ENCODE measurements at places on chromosomes 1 and 21.

GRCh38 chr1:157199421-157199755, 61.2 kb upstream of the ETV3 start:
- DNase-seq: no peak

DNA sequence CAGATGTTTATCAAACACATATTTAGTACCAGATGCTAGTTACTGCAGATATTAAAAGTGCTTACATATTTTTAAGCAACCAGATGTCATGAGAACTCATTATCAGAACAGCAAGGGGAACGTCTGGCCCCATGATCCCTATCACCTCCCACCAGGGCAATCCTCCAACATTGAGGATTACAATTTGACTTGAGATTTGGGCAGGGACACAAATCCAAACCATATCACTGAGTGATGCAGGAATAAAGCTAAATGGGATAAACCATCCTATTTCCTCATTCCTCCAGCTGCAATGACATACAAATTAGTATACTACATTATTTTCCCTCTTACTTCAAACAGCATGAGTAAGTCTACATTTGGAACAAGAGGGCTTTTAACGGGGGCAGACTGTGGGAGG, 3.1 kb upstream of the KCNK2 start:
- no peak for DNase-seq

DNA sequence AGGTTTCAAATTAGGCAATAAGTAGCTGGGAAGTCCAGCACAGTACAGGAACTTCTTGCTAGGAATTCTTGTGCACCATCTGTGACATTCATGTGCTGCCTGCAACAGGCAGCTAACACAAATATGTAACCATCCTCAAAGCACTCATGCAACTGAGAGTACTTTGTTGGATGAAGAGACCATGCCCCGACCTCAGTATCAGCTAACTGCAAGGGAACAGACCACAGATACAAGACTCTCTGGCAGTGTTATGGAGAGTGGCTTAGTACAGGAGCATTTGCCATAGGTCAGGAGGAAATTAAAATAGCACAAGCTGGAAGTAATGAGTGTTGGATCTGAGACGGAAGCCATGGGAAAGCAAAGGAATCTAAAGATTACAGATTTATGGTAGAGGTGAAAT, 123.6 kb downstream of the LRRC53 start:
- DNase-seq: no peak

DNA sequence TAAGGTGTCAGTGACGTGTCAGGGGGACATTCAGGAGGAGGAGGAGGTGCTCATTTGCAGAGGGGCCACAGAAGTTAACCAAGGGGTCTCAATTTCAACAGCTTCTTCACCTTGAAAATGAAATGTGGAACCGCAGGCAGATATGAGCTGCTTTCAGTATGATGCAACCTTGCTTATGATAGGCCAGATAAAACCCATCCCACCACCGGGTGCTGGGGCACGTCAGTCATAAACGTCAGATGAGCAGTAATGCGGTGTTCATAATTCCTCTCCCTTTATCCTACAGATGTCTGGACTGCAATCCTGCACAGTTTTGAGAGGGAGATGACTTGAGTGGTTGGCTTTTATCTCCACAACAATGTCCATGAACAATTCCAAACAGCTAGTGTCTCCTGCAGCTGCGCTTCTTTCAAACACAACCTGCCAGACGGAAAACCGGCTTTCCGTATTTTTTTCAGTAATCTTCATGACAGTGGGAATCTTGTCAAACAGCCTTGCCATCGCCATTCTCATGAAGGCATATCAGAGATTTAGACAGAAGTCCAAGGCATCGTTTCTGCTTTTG, 1.7 kb downstream of the PTGFR start:
- DNase-seq: no peak

- DNase-seq: no peak
These were observed 534.9 kb upstream of the USP24 start for GRCh38 chr1:55749975-55750627.

GRCh38 chr21:20875742-20876141, 122.5 kb upstream of the NCAM2 start:
- no peak for DNase-seq

GRCh38 chr21:26840912-26841311, 4.3 kb downstream of the ADAMTS1 start:
- no peak for DNase-seq

DNA sequence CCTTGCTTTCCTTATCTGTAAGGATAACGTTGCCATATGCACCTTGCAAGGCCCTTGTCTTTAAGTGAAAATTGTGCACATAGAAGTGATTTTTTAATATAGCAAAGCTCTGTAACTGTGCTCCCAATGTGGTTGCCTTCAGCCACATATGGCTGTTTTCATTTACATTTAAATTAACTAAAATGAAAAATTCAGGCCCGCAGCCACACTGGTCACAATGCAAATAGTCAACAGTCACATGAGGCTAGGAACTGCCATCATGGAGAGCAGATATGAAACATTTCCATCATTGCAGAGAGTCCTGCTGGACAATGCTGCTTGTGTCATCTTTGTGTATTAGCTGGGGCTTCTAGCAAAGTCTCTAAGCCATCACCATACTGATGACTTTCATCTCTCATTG, 83.4 kb downstream of the PGBD5 start:
- DNase-seq: no peak

DNA sequence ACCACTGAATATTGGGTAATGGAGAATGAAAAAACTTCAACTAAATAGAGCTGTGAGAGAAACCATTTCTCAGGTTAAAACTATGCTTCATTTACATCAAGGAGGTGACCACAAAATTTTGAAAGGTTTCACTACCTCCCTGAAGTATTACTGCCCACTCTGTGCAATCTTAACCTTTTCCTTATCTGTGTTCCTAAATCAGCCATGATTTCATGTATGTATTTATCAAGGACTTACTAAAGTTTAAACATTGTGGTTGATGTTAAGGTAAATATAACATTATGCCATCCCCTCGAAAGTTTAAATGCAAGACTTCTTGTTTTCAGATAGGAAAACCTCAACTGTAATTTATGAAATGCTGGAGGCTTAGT, 84.4 kb downstream of the CLEC20A start:
- DNase-seq: no peak

- no peak for DNase-seq
These were observed 14.7 kb downstream of the ADCY10 start for GRCh38 chr1:167899253-167899681.

DNA sequence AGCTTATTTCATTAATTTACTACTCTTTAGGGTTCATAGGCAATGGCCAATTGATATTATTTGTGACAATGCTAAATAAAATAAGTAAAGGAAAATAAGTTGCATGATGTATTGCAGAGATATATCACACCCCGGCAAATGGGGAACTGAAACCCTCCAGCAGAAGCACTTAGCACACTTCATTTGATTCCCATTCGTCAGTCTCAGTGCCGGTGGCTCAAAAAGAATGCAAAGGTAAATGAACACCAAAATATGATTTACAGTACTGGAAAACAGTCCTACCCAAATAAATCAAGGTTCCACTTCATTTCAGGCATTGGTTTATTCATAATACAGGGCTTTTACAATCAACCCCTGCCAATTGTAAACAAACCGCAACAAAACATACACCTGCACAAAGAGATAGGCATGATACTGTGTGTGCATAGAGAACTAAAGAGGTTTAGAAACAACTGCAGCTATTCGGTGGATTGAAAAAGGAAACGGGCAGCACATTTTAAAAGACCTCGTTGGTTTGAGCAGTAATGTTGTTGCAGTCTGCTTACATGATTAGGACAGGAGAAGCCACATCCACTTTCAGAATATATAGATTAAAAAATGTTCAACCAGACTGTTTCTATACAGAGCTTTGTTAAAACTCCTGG, 1019.2 kb downstream of the TTLL7 start:
- DNase-seq: no peak

DNA sequence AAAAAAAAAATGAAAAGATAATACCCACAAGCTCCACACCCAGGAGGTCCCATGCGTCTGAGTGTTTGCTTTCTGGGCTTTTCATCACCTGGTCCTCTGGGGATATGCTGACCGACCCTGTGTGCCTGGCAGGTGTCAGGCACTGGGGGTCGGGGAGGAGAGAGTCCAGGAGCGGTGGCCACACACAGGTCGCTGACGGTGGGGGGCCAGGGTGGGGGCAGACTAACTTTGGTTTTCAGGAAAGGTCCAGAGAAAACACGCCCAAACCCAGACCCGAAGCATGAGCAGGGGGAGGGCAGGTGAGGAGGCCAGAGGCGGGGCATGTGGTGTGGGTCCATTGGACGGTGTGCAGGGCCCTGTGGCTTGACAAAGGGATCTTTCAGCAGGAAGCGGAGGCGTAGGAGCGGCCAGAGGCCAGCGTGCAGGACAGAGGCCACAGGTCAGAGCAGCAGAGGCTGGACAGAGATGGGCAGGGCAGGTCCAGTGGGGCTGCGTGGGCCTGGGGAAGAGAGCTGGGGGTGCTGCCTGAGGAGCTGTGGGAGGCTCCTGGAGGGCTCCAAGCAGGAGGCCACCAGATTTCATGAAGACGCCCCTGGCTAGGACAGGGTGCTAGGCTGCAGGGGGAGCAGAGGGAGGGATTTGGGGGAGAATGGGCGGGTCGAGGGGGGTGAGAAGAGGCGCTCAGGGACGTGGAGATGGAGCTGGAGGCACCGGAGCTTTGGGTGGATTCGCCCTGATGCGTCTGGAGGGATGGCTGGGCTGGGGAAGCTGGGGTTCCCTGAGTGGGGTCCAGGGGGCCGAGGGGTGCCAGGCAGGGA, 15.8 kb downstream of the RNF223 start:
- DNase-seq: no peak

- no peak for DNase-seq
These were observed 67.7 kb downstream of the ALG6 start for GRCh38 chr1:63435161-63435560.

GRCh38 chr1:96987186-96987703, 265.7 kb downstream of the PTBP2 start:
- DNase-seq: no peak

GRCh38 chr1:171890131-171890530, 48.8 kb downstream of the DNM3 start:
- no peak for DNase-seq

DNA sequence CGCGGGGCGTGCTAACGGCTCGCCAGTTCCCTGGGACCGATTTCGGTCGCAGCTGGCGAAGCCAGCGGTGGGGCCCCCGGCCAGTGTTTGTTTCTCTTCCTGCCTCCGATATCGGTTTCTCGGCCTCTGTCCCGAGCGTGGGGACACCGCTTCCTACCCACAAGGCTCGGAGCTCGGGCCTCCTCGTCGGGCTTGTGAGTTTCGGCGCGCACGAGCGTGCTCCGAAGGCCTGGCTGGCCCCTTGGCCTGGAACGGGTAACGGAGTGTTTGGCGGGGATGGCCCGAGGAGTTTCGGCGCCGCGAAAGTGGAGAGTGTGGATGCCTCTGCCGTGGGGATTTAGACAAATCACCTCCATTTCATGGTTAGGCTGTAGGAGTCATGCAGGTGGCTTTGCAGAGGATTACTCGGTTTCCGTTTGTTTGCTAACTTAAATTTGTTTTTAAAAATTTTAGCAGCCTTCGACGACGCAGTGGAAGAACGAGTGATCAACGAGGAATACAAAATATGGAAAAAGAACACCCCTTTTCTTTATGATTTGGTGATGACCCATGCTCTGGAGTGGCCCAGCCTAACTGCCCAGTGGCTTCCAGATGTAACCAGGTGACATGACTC, 559 bp downstream of the RBBP4 start:
- no peak for DNase-seq

DNA sequence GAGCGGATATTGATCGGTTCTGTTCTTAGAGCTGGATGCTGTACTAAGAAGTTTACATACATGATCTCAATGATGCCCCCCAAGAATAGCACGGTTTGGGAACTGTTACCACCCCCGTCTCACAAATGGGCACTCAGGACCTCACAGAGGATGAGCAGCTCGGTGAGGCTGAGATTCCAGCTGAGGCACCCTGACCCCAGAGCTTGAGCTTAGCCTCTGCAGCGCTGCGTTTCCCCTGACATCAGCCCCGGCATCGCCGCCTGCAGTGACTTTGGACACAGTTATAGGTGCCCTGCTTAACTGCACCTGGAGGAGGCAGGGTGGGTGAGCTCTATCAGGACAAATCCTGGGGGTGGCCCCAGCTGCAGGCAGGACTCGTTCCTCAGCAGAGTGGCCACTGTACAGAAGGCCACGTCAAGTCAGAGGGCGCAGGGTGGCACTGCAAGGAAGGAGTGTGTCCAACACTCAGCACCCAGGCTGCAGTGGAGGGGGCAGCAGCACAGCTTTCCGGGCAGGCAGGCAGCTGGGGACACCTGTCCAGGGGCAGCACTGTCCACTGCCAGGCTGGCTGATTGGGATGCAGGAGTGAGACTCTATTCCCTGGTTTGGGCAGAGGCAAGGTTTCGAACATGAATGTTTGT, 65.8 kb upstream of the ABCG1 start:
- no peak for DNase-seq

- no peak for DNase-seq
These were observed 70.9 kb upstream of the GREM2 start for GRCh38 chr1:240682859-240683242.

- no peak for DNase-seq
These were observed 32.2 kb downstream of the OPTC start for GRCh38 chr1:203526130-203526529.

DNA sequence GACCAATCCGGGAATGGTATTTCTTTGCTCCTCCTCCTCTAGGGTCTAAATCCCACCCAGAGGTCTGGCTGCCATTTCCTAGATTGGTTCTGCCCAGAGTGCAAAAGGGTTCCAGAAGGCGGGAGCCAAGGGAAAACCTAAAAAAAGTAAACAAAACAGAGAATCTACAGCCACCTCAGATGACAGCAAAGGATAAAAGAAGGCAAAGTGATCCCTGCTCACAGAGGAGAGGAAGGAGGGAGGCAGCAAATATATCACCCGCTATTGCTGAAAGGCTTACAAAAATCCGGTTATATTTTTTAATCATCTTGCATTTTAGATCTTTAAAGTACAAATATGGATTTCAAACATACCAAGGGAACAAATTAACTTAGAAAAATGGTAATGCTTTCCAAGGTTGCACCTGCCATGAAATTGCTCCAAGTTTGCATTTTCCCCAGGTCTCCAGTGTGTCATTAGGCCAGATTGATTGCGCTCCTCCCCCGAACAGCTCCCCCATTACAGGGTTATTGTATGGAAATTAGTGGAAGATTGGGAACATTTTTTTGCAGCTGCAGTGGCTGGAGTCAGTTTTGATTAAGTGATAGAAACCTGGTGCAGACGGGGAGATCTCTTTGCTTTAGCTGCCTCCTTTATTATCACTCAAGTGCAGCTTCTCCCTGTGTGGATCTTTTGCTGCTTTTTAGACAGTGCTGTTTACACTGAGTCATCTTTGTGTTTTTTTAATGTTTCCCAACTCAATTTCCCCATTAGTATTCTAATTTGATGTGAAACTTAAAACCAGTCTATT, 280.5 kb upstream of the CAMK1G start:
- DNase-seq: no peak

GRCh38 chr1:87791931-87792740, 463.5 kb downstream of the LMO4 start:
- DNase-seq: no peak

DNA sequence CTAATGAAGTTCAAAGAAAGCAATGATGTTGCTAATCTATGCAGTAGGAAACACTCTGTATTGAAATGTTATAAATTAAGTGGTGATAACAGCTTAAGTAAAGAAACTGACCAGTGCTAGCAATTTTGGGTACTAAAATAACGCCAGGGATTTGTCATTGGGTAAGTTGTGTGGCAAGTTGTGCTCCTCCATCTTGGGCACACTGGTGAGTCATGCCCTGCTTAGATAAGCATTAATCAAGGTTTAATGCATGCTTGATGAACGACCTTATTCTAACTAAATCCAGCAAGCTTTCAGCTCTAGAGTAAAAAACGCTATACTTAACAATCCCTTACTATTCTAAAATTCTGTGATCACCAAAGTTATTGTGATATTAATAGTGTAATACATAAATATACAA, 25.2 kb downstream of the VAMP4 start:
- no peak for DNase-seq

- DNase-seq: no peak
These were observed 88.1 kb downstream of the CCDC30 start for GRCh38 chr1:42551180-42551579.

Measured in dorsolateral prefrontal cortex (tissue), 122 donors.